Stimulated activated CD4-positive, alpha-beta T cell treated with anti-CD3 and anti-CD28 coated beads, TNF-alpha, amount 100 ng/mL, for 1 hour (primary cell): ENCODE measurements at places on chromosomes 7 and 10.

- DNase-seq: no peak
Observed at GRCh38 chr10:85992324-85992723, 374.3 kb downstream of the GRID1 start.

GRCh38 chr10:12559578-12560178 lies 210.3 kb downstream of the CAMK1D start:
- no peak for DNase-seq

DNA sequence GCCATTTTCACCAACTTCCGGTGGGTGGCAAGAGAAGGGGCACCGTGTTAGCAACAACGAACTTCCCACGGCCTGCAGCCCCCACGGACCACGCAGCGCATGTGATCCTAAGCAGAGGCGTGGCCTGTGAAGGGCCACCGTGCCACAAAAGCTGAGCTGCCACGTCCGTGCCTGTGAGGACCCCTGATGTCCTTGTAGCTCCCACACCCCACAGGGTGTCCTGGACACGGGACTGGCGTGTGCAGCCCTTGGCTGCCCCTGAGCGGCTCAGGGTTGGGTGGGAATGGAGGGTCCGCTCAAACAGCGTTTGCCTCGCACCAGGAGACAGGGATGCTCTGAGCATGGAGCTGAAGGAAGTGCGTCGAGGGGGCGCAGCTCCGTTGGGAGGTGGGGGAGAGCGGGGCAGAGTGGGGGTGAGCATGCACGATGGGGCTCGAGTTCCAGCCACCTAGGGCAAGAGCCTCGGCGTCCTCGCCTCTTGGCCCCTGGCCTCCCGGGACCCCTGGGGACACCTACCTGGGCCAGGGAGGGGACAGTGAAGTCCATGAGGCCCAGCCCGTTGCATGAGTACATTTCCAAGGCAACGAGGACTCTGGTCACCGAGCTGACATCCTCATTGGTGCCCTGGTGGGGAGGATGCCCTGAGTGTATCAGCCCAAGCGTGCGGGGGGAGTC lies 33.6 kb downstream of the CFAP46 start:
- no peak for DNase-seq

DNA sequence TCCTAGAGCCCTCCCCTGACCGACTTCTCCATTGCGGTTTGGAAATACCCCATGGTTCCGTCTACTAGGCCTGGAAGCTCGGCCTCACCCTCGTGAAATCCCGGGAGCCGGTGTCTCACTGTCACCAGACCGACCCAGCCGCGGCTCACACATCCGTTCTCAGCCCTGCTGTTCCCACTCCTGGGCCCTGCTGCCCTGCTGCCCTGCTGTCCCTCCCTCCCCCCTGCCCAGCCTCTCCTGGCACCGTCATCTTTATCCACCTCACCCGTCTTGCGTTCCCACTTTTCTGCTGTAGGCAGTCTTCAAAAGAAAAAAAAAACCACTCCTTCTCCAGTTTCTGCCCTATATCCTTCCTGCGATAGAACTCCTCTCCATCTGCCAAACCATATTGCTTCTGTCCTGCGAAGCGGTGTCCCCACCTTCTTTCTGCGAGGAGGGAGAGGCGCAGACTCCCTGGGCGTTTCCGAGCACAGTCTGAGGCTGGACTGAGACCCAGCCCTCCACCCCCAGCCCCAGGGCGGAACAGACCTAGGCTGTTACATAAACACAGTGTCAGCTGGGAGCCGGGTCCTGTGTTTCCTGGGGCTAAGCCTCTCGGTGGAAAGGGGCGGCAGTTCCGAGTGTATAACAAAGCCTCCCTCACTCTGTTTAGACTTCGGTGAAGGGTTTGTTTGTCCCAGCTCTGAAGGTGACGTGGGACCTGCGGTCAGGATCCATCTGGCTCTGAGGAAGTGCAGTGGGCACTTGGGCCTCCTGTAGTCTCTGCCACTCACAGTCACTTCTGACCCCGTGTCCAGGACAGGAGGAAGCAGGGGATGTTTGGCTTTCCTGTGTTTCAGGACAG lies 2.8 kb downstream of the AGAP3 start:
- DNase-seq: no peak

DNA sequence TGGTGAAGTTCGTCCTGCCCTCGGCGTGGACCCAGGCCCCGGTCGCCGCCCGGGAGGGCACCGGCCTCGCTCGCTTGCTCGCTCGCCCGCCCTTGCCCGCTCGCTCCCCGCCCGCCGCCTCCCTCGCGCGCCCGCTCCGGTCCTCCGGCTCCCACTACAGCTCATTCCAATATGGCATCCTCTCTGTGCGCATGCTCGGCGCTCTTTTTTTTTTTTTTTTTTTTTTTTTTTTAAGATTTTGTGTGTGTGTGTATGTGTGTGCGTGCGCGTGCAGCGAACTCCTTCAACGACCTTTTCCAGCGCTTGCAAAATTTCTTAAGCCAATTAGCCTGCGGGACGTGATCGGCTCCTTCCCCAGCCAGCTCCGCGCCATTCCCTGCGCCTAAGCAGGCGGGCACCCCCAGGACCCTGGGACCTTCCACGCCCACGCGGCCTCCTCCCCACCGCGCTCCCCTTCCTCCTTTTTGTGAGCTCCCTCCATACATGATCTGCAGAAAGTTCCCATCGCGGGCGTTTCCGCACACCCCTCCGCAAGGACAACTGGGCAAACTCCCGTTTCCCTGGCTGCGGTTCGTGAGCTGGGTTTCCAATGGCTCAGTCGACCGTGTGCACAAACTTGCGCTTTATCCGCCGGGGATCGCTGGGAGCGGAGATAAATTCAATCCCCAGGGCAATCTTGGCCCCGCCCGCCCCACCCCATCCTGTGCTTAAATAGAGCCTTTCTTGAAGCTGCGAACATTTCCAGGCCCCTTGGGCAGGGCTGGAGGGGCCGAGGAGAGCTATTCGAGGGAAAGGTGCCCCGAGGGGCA lies at the start of gene SFMBT2:
Gene SFMBT2, minus strand, starts transcription at position 173 of the 809 bp plus-strand sequence. CDS start 29,136 bp downstream, outside the sequence.
- DNase-seq: no peak

DNA sequence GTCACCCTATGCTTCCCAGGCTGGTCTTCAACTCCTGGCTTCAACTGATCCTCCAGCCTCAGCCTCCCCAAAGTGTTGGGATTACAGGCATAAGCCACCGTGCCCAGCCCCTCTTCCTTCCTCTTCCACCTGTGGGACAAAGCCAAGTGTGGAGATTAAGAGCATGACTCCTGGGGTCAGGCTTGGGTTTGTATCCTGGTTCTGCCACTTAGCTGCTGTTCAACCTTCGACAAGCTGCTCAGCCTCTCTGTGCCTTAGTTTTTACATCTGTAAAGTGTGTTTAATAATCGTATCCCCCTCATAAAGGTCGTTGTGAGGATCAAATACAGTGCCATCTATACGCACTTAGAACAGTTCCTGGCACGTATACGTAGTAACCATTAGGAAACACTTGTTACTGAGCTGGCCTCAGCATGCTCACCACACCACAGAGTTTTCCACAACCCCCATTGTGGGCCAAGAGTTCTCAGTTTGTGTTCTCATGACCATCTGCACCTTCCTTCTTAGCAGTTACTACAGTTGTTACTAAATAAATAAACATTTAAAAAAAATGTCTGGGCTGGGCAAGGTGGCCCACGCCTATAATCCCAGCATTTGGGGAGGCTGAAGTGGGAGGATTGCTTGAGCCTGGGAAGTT lies 140.5 kb upstream of the BTBD16 start:
- no peak for DNase-seq

DNA sequence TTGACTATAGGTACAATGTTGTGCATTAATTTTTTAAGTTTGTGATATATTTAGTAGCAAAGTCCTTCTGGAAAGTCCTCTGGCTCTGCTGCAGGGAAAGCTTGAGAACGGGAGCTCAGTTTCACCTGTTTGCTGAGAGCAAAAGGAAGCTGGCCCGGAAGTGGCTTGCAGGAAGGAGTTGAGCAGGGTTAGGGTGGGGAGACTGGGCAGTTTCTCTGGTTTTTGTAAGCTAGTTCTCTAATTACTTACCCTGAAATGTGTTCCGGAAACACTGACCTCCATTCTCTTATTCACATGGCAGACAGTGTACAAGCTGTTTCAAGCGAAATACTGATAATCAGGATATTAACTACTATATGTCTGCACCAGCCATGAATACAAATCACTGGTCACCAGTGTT lies 22.3 kb downstream of the MAP3K8 start:
- no peak for DNase-seq

DNA sequence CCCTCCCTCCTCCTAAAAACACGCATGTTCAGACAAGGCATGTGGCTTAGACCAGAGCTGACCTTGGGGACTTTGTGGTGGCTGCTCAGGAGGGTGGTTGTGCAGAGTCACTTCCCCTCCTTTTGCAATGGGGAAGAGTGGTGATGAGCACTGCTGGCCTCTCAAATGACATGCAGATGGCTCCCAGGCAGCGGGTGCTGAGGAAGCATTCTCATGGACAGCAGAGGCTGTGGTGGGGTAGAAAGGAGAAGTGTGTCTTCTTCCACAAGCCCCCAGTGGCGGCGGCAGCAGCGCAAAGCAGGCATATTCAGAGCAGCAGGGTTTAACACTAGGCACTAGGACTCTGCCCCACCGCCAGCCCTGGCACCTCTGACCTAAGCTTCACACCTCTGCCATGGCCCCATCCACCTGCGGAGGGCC lies 105.9 kb upstream of the ANLN start:
- DNase-seq: no peak

- DNase-seq: no peak
Observed at GRCh38 chr7:77553123-77553522, 16.0 kb downstream of the PTPN12 start.

- no peak for DNase-seq
Observed at GRCh38 chr7:133699386-133699785, 427.8 kb upstream of the LRGUK start.

- no peak for DNase-seq
Observed at GRCh38 chr7:27875061-27875460, 135.1 kb downstream of the TAX1BP1 start.

DNA sequence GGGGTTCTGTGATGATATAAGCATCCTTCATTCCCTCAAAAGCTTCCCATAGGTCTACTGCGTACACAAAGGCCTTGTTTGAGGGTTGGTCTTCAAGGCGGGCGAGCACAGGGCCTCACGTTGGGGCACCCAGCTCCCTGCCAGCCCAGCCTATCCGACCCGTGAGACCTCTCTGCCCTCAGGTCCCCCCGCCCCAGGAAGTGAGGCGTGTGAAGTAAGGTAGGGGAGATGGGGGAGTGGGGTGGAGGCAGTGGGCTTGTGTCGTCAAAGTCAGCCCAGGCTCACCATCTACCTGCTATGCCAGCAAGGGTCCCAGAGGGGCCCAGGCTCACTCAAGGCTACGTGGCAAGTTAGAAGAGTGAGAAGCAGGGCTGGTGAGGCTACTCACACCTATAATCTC lies 47.6 kb upstream of the ELFN1 start:
- DNase-seq: no peak

- DNase-seq: no peak
Observed at GRCh38 chr10:31940839-31941653, 12.4 kb upstream of the ARHGAP12 start.

- no peak for DNase-seq
Observed at GRCh38 chr7:100585511-100586265, at the start of gene LRCH4. LRCH4 (minus strand) TSS chr7:100586129; CDS start chr7:100586100, 29 bp downstream.

DNA sequence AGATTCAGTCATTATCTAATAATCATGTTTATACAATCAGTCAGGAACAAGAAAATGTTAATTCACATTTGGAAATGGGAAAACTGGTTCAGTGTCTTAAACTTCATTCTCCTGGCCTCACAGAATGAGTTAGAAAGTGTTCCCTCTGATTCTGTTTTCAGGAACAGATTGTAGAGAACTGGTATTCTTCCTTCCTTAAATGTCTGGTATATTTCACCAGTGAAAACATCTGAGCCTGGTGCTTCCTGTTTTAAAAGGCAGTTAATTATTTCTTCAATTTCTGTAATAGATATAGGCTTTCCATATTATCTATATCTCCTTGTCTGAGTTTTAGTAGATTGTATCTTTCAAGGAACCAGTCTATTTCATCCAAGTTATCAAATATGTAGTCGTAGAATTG lies 97.1 kb upstream of the TMEM168 start:
- DNase-seq: no peak

GRCh38 chr7:27210441-27211083 lies 10.7 kb upstream of the HOXA13 start:
- DNase-seq: no peak

- DNase-seq: no peak
Observed at GRCh38 chr10:60390224-60390626, 550 bp upstream of the ANK3 start.

DNA sequence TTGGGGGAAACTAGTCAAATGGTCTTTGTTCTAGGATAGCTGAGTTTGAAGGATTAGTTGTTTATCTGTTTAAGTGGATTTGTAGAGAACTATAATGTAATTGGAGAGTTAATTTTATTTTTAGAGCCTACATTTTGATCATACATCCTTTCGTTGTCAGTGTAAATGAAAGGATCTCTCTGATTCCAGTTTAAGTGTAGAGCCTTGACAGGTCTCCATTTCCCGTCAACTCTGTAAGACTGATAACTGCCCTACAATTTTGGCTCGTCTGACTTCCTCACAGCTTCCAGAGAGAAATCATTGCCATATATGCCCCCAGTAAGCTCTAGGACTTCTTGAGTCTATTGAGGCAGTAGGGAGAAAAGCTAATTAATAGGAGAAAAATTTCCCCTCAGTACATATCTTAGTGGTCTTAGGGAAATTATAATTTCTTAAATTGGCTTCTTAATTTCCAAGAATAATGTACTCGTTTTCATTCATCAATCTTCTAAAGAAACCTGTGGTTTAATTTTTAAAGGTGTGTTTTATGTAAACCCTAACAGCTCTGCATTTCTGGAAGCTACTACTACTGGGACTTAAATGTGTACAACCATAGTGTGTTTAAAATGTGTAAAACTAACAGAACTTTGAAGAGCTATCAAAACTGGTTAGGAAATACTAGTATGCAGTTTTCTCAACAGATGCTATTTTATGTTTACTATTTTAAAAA lies 3.8 kb downstream of the KMT2E start:
- DNase-seq: no peak
